Stimulated activated CD8-positive, alpha-beta memory T cell treated with anti-CD3 and anti-CD28 coated beads, Interleukin-15, amount 100 ng/mL, for 1 hour (primary cell): ENCODE measurements at places on chromosomes 11 and 22.

DNA sequence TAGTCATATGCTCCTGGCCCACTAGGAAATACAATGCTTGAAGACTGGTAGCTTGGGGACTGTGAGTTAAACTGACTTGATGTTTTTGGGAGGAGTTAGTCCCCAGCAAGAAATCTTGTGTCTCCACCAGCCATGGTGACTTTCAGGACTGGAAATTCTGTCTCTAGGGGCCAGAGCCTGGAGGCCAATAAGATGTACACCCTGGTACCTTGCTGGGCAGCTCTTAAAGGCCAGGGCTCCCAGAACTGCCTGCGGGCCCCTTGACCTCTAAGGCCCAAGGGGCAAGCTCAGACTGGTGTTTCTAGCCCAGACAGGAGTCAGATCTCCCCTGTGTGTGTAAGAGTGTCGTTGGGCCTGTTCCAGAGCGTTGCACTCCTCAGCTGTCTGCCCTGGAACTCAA is 128.7 kb upstream of the C11orf58 start:
- DNase-seq: no peak

GRCh38 chr11:19889531-19889930 is 176.9 kb downstream of the NAV2 start:
- no peak for DNase-seq

- no peak for DNase-seq
These were observed 251.4 kb downstream of the DDX10 start for GRCh38 chr11:108916290-108916689.

- DNase-seq: no peak
These were observed 31.4 kb downstream of the PPFIA1 start for GRCh38 chr11:70301721-70302418.

GRCh38 chr11:2886191-2886894 is 768 bp upstream of the CDKN1C start:
- no peak for DNase-seq

DNA sequence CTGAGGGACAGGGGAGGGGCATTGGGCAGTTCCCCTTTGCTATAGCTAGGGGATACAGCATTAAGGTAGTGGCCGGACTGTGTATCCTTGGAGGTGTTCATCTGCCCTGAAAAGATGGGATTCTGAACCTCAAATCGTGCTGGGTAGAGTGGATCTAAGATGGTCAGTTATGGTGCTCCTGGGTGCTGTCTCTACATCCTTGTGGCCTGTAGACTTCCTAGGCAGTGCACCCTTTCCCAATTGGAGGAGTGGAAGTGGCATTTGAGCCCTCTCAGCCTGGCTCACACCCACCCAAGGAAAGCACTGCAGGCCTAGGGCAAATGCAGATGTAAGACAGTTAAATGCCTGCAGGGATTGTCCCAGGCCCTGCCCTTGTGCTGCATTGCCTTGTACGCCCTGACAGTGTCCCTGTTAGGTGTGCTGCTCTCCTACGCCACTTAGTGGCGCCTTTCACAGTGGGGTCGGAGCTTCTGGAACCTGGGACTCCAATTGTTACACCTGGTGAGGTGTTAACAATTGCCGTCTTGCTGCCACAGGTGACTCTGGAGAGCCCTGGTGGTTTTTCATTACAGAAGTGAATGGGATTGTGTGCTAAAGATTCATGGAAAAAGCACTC is 35.0 kb downstream of the PPFIBP2 start:
- DNase-seq: no peak

DNA sequence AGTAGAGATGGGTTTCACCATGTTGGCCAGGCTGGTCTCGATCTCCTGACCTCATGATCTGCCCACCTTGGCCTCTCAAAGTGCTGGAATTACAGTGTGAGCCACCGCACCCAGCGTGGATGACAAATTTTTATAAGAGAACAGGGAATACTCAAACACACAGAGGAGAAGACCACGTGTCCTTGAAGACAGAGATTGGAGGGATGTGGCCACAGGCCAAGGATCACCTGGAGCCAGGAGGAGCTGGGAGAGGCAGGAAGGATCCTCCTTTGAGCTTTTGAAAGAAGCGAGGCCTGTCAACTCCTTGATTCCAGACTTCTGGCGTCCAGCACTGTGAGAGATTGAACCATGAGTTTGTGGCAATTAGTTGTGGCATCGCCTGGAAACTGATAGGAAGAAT is 1049.5 kb downstream of the TBC1D22A start:
- no peak for DNase-seq

- no peak for DNase-seq
These were observed 47.8 kb upstream of the OR5P2 start for GRCh38 chr11:7844521-7844920.

- no peak for DNase-seq
These were observed 224.5 kb upstream of the DDI1 start for GRCh38 chr11:103811870-103812455.

GRCh38 chr22:37231406-37232139 is 12.5 kb downstream of the RAC2 start:
- DNase-seq: no peak

DNA sequence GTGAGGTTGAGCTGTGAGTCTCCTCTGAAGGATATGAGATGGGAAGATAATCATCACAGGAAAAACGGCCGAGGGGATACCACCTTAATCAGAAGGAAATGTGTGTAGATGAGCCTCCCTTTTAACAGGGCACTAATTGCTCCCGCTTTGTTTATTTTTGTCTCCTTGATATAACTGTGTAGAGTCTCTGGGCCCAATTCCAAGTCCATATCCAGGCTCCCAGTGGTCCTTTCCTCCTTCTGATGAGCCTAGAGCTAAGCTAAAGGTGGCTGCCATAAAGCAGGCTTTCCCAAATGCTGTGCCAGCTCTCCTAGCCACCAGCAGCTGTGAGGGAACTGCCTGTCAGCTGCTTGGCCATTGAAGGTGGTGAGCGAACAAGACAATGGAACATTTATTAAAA is 17.1 kb upstream of the CCDC90B start:
- no peak for DNase-seq

DNA sequence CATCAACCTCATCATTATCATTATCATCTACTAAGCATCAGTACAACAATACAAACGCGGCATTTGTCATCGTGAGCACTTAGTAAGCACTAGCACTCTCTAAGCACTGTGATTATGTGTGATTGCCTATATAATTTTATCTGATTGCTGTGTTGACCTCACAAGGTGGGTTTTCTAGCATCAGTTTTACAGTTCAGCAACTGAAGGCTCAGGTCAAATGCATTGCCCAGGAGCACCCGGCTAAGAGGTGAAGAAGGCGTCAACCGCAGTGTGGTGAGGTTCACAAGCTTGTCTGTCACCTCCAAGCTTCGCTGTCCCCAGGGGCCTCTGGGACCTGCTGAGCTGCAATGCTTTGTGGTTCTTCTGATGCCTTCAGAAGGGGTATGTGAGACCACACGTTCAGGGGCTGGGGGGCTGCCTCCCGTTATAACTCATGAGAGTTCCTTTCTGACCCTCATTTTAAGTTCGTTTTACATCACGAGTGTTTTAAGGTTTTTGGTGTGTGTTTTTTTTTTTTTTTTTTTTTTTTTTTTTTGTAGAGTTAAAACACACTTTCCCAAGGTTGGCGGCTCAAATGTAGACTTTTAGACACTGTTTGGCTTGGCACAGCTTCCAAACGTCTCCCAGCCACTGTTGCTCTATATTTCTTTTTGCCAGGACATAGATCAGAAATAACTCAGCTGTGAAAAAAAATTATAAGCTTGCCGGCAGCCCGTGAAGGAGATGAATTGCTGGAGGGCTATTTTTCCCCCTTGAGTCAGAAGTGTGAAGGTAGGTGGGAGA is 33.8 kb upstream of the SCUBE1 start:
- peak; percentile 10 for DNase-seq
